Frontal cortex (tissue), 4 donors: ENCODE measurements at places on chromosomes 12 and 14. TPM values are rescaled to one million over a fixed set of nuclear protein-coding genes. Genes with fewer than 3 reads are reported as not detected.

DNA sequence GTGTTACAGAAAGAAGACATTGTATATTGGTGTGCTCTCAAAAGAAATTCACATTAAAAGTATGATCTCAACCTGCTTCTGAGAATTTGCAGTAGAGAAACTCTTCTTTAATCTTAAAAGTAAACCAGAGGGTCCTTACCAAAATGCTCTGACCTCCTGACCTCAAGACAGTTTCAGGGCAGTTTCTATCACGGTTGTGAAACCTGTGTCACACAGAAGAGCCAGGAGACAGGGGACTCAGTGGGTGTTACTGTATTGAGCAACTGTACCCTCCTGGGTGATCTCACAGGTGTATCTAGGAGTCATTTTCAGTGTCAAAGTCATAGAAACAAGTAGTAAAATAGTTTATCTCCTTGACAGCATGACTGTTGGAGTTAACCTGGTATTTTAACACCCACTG, 178.0 kb downstream of the GRIP1 start:
- DNase-seq, result no peak

DNA sequence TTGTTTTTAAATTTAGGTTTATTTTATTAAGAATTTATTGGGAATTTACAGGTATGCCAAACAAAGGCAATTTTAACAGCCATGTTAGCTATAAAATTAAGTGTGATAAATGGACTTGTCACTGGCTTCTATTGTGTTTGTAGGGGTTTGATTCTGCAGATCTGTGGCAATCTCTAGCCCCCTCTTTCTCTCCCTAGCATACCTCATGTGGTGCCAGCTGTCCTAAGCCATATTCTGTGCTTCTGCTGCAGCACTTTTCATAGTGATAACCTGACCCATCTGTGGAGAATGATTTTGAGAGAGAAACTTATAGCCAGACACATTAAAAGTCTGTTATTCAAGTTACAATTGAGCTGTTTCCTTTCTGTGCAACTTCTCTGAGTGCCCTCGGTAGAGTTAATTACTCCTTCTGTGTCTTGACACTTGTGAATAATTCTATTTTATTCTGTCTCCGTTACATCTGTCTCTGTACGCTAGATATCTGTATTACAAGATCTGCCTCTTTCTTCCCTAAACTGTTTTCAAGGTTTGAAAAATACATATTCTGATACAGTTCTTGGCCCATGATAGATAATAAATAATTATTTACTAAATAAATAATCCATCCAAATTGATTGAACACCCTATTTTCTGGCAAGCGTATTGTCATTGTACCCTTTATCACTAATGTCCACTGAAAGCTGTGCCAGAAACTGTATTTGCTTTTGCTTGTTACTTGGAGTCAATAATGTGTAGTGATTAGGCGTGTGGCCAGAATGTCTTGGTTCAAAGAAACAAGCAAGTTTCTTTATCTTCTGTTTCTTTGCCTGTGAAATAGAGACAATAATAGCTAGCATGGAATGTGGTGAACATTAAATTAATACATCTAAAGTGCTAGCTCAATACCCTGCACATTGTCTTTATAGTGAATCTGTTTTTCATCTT, 40.0 kb downstream of the FRS2 start:
- DNase-seq, result no peak

DNA sequence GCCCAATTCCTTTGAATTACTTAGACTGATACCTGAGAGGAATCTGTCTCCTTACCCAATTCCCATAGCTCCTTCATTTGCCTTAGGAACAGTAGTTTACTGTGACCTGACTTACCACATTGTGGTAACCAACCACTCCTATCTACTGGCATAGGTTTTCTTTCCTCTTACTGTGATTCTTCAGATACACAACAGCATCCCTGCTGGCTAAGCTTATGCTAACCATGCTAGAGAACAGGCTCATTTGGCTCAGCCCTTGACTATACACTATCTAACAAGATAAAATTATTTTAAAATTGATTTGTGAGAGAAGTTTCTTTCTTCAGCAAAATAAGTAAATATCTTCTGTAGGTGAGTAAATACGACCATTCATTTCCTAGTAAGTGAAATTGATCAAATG, 320.4 kb upstream of the DDHD1 start:
- DNase-seq, result no peak

Gene ST8SIA1
- 17.5 TPM for total RNA-seq

DNA sequence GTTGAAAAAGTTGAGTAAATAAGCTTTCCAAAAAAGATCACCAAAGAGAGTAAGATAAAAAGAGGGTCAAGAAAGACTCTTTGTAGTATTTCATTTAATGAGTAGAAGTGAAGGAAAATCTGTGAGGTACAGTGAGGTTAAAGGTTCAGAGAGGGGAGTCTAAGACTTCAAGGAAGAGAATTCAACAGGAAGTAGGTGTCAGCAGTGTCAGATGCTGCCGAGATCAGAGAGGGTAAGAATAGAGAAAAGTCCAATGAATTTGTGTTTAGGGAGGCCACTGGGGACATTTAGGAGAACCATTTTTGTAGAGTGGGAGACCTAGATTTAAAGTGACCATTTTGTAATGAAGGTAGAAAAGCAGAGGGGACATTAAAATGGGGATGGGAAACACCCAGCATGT, 71.6 kb upstream of the KRAS start:
- no peak for DNase-seq

DNA sequence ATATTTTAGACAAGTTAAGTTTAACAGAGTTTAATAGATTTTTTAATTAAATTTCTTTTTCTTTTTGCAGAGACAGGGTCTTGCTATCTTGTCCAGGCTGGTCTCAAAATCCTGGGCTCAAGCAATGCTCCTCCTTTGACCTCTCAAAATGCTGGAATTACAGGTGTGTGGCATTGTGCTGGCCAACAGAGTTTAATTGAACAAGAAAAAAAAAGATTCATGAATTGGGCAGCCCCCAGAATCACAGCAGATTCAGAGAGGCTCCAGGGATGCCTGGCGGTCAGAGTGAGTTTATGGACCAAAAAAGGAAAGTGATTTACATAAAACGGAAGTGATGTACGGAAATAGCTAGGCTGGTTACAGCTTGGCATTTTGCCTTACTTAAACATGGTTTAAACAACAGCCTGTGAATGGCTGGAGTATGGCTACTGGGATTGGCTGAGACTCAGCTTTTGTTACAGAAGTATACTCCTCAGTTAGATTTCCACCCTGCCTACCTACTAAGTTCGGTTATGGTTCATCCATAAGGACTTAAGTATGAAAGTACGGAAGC, 14.5 kb upstream of the TESPA1 start:
- no peak for DNase-seq

GRCh38 chr14:25222256-25222655, 172.3 kb upstream of the STXBP6 start:
- DNase-seq, result no peak

DNA sequence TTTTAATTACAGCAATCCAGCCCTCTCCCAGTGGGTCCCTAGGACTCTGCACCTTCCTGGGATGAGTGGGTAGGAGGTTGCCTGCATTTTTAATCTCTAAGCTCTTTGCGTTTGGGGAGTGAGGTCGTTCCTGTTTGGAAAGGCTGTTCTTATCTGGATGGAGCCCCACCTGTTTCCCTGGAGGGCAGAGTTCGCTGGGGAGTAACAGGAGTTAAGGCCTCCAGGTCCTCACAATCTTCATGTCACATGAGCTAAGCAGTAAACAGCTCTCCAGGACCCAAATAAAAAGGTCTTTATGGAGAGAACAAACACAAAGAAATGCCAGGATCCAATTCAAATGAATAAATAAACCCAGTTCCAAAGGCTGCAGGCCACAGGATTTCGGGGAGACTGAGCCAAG, 56.0 kb upstream of the RFLNA start:
- DNase-seq, result no peak

Gene HAL
- not detected for total RNA-seq

GRCh38 chr12:53700567-53700966, 24.7 kb upstream of the ATP5MC2 start:
- DNase-seq, result peak; percentile 48

DNA sequence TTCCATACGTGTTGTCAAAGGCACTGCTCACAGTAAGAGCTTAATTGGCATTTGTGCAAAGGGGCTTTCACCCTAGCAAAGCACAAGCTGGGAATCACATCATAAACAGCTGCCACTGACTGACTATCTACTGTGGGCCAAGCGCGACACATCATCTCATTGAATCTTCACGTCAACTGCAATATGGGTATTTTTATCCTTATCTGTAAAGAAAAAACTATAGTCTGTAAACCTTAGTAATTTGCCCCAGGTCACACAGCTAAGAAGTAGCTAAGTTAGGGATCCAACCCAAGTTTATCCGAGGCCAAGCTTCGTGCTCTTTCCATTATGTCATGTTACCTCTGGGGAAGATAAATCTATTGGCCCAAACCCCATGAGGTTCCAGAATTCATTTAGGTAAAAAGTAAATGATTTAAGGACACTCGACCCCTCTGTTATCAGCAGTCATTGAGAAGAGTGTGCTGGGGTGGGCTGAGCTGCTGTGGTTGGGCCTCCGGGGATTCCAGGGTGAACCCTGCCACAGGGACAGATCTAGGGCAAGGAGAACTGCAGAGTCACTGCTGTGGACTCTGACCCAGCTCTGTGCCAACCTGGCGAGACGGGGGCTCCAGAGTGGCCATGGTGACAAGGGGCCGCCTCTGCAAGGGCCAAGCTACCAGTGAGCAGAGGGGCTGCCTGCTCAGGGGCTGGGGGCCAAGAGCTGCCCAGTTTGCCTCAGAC, 27.6 kb downstream of the NCKAP5L start:
- no peak for DNase-seq
